ENCODE measurements at places on chromosomes 7 and 10.

DNA sequence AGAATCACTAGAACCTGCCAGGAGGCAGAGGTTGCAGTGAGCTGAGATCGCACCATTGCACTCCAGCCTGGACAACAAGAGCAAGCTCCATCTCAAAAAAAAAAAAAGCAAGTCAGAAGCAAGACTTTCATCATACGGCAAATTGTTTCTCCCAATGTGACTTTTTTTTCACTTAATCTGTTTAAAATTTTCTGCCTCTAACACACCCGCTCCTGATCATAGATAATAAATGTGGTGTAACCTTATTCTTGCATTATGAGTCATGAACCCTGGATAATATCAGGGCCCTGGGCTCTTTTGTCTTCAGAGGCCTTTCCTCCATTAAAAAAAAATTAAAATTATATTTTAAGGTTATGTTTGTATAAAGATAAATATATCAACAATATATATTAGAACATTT lies 111.4 kb upstream of the JCAD start:
- DNase-seq: no peak

- DNase-seq: no peak
Measured at GRCh38 chr7:108018668-108019067, 15.7 kb upstream of the LAMB1 start.

GRCh38 chr10:63261496-63261895 lies 128.4 kb downstream of the NRBF2 start:
- no peak for DNase-seq

GRCh38 chr10:15209827-15210509 lies 41.5 kb upstream of the NMT2 start:
- peak; percentile 75 for DNase-seq

DNA sequence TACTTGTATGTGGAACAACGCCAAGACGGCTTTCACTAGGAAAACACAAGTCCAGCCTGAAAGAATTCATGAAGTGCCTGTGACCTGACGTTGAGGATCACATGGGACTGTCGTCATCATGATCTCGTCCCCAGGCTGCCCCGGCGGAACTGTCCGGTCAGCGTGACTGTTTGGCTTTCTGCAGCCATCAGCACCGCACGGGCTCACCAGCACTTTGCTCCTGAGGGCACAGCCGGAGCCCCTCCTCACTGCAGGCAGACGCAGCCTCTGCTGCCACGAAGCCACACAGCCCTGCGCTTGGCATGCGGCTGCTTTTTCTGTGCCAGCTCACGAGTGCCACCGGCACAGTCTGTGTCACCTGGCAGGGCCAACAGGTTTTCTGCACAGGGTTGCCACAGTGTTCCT lies 9.4 kb upstream of the GET4 start:
- DNase-seq: no peak

DNA sequence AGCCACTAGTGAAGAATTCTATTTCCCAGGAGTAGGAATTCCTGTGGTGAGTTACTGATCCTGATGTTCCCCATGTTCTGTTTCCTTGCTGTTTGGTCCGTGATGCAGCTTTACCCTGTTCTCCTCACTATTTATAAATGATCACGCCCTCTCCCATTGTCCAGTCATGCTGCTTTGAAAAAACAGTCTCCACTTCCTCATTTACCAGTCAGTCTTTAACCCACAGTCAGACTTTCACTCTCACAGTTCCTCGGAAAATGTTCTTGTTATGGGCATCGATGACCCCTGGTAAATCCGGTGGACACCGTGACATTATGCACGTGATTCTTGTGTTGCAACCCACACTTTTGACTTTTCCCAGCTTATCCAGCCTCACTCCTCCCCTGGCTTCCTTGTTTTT lies 14.4 kb downstream of the SCIN start:
- DNase-seq: no peak

DNA sequence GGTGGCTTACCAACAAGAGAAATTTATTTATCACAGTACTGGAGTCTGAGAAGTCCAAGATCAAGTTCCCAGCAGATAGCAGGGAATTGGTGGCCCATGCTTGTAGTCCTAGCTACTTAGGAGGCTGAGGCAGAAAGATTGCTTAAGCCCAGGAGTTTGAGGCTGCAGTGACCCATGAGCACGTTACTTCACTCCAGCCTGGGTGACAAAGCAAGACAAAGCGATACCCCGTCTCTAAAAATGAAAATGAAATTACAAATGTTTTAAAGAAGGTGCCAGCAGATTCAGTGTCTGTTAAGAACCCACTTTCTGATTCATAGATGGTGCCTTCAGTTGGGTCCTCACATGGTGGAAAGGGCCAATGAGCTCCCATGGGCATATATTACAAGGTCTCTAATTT lies 20.6 kb upstream of the ARHGAP12 start:
- DNase-seq: no peak

- no peak for DNase-seq
Measured at GRCh38 chr7:22113041-22113440, 167.3 kb upstream of the CDCA7L start.

- DNase-seq: no peak
Measured at GRCh38 chr7:11615174-11615573, 216.8 kb downstream of the THSD7A start.

DNA sequence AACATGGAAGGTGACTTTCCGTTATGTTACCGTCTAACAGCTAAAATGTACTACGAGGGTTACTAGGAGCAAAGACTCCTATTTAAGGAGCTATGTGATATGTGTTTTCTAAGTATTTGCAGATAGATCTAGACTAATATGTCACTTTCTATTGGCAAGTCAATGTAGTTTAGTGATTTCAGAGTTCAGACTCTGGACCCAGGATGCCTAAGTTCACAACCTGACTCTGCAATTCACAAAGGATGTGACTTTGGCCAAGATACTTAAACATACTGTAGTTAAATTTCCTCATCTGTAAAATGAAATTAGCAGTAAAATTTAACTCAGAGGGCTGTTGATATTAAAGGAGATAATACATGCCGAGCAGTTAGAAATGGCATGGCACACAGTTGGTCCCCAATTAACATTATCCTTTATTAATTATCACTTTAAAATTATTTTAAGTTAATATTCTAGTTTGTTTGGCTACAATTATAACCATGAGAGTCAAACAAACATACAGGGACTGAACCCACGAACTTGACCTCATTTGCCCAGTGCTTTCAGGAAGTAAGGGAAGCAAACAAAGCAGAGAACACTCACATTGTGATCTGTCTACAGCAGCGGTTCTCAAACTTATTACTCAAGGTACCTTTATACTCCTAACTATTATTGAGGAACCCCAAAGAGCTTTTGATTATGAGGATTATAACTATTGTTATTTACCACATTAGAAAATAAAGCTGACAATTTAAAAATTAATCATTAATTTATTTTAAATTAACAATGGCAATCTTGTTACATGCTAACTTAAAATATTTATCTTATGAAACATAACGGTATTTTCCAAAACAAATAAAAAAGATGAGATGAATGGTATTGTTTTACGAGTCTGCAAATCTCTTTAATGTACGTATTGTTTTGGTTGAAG lies 94.4 kb downstream of the ANK3 start:
- DNase-seq: no peak

DNA sequence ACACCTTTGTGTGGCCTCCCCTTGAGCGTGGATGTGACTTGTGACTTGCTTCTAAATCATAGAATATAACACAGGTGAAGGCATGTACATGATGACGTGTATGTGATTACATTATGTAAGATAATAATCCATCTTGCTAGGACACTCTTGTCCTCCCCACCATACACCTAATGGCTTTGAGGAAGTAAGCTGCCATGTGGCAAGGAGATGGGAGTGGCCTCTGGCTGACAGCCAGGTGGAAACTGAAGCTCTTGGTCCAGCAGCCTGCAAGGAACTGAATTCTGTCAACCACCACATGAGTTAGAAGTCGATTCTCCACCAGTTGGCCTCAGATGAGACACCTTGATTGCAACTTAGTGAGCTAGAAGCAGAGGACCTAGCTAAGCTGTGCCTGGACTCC lies 67.4 kb upstream of the ELN start:
- DNase-seq: no peak

DNA sequence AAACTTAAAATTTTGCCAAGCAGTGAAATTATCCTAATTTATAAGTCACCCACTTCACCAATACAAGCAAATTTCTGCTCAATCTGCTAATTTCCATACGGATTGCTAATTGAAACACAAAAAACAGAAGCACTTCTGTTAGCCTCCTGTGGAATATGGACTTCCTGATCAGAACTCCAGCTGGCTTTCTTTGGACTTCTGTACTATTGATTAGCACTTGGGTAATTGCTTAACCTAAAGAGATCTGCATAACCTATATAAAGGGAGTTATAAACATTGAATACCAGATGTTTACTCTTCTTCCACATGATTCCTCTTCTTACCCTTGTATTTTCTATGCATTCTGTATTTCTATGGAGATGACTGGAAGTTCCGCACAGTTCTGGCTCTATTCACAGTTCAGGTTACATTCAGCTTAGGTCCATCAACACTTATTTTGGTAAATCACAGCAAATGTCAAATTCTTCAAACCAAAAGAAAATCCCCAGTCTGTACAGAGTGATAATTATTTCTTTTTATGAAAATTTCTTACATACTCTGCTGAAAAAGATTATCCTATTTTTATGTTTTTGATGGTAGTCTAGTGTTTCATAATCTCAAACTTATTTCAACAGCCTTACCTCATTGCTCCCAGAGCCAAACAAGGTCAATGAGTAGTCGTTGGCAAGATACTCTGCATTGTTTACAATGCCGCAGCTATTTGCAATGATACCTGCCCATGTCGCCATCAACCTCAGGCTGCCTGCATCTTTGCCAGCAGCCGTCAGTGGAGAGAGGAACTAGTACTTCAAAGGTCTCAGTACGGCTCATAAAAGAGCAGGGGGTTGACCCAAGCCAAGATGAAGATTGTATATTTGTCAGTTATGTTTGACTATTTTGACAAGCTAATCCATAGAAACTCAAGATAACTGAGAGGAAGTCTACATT lies 225.6 kb downstream of the AHR start:
- DNase-seq: no peak

- DNase-seq: no peak
Measured at GRCh38 chr10:5552376-5553321, 27.9 kb downstream of the CALML3 start.

GRCh38 chr10:15169555-15170401 lies 1.3 kb upstream of the NMT2 start:
- DNase-seq: peak; percentile 26

DNA sequence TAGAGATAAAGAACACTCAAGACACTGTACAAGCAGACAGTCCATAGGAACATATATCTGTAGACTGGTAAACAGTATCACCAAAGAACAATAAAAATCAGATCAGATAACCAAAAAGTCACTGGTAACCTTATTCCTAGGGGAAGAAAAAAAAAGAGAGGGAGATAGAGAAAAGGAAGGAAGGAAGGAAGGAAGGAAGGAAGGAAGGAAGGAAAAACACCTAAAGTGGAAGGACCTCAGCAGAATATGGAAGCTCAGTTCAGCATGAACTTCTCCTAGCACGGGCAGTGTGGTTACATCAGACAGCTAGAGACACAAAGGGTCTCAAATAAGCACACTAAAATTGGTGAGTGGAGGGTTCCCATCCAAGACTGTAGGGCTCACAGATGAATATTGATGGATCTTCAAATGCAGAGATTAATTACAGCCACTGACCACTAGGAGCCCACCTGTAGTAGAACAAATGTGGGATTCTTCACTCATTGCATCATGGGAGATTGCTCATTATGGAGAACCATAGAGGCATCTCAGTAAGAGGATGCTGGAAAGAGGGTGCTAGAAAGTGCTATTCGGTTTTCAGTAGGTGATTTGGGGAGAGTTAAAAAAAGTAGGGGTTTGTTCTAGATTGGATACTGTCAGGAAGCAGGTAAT lies 293.4 kb upstream of the C7orf33 start:
- no peak for DNase-seq

GRCh38 chr7:3778345-3778744 lies 477.3 kb downstream of the SDK1 start:
- no peak for DNase-seq

DNA sequence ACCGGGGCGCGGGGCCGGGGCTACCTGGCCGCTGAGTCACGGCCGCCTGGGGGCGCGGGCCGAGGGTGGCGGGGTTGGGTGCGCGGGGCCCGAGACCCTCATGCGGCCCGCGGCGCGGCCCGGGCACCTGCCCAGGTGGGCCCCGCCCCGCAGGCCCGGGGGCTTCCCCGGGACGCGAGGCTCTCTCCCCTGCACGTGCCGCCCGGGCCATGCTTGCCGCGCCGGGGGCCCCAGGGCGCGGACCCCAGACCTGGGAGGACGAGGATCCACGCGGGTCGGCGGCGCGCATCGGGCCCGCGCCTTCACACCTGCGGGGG lies 402 bp downstream of the MAFK start:
- DNase-seq: peak; percentile 27

- DNase-seq: no peak
Measured at GRCh38 chr10:129707406-129708388, 240.7 kb downstream of the MGMT start.

- no peak for DNase-seq
Measured at GRCh38 chr10:77175631-77176222, 461.9 kb downstream of the KCNMA1 start.

DNA sequence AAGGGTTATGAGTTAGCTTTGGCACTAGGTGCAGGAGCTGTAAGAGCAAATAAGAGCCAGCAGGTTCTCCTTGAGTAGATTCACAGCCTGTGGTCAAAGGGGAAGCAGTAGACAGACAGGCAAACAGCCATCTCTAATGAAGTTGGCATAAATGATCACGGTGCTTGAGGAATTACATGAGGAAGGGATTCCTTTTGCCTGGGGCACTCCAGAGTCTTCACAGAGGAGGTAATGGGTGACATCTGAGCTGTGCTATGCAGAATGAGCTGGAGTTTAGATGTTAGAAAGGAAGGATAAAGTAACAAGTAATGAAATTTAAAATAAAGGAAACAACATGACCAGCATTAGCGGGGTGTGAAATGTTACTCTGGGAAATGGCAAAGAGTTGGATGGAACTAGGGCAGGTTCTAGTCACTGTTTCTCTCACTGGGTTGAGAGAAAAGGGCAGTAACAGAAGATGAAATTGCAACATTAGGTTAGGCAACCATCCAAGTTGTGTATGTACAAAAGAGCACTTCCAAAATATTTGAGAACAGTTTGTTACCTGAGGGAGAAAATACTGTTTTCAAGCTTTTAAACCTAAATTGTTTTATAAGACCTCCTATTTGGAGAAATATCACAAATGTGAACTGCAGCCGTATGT lies 613.8 kb downstream of the PHTF2 start:
- DNase-seq: no peak

- DNase-seq: no peak
Measured at GRCh38 chr7:18461785-18462467, 33.6 kb upstream of the HDAC9 start.

Measured in activated CD4-positive, alpha-beta T cell treated with anti-CD3 and anti-CD28 coated beads, Interleukin-2, amount 50 U/mL, for 4 hours (primary cell).